Occipital lobe (tissue), 3 donors: ENCODE measurements at places on chromosomes 4 and X.
A peak's percentile ranks its signal among the peaks of the same experiment; 100 is the strongest.

- no peak for DNase-seq
Observed at GRCh38 chrX:37662181-37662580, 23.4 kb upstream of the XK start.

GRCh38 chr4:71235311-71236201 is 103.3 kb upstream of the SLC4A4 start:
- DNase-seq = peak; percentile 32

- DNase-seq = no peak
Observed at GRCh38 chr4:159292137-159292896, 189.4 kb downstream of the RAPGEF2 start.

GRCh38 chrX:40444133-40444532 is 136.6 kb upstream of the ATP6AP2 start:
- no peak for DNase-seq
